ENCODE measurements at places on chromosomes 2 and 18.

DNA sequence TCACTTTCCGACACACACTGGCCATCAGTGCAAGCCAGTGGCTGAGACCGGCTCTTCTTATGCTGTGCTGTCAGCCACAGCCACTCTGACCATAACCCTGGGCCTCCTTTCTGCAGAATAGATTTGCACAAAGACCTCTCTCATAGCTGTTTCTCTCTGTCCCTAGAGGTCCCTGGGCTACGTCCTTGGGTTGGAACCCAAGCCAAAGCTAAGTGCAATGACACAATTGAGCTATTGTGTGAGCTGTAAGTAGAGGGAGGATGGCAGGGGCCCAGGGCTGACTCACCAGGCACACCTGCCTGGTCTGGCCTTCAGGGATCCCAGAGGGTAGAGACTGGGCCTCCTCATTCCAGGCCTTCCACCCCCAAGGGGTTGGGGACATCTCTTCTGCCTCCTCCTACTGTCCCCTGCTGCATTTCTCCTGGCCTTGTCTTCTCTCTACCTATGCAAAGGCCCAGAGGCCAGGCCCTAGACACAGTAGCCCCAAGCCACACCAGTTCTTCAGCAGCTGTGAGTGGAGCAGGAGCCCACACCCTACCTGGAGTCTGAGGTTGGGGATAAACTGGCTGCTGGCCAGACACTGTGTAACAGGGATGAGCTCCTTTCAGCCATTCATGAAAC, 174.6 kb downstream of the NCK2 start:
- DNase-seq: no peak

- DNase-seq: no peak
These were observed 126.3 kb upstream of the BCL2L11 start for GRCh38 chr2:110994250-110994961.

DNA sequence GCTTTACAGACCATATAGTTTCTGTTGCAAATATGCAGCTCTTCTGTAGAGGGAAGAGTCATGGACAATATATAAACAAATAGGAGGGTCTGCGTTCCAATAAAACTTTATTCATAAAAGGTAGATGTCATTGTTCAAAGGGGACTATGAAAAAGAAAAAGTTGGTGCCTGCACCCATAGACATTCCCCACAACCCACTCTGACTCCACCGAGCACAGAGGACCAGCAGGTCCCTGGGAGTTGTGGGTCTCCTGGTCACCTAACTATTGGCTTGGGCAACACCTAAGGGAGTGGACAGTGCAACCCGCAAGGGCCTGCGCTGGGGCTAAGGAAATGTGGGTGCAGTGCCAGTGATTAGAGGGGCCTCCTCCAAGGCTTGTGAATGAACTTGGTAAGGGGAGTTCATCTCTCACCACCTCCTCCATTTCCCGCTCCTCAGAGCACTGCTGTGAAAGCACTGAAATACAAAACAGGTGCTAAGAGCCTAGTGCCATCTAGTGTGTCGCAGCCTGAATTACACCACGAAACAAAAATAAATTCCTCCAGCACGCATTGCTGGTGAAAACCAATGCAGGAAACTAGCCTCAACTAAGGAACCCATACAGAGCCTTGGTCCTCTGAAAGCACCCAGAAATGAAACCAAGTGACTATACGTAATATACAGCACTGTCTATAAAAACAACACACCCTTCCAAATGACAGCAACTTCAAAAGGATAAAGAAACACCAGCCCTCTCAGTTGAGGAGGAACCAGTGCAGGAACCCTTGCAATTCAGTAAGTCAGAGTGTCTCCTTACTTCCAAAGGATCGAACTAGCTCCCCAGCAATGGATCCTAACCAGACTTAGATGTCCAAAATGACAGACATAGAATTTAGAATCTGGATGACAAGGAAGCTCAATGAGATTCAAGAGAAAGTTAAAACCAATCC, 166.6 kb downstream of the RNF144A start:
- DNase-seq: peak; percentile 37

DNA sequence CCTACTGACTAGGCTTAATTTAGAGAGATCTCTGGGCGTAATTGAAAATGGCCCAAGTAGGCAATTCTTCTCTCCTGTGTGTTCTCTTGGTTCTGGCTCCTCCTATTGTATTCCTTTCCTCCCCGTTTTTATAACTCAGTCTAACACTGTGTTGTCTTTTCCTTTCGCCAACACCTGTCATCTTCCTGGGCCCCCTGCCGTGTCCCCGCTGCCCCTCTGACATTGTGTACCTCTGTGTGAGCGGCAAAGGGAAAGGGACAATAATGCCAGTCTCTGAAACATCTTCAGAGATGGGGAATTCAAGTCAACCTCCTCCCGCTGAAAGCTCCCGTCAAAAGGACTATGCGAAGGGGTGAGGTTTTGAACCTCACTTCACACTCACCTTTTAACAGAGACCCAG, 210.9 kb downstream of the GBX2 start:
- no peak for DNase-seq

DNA sequence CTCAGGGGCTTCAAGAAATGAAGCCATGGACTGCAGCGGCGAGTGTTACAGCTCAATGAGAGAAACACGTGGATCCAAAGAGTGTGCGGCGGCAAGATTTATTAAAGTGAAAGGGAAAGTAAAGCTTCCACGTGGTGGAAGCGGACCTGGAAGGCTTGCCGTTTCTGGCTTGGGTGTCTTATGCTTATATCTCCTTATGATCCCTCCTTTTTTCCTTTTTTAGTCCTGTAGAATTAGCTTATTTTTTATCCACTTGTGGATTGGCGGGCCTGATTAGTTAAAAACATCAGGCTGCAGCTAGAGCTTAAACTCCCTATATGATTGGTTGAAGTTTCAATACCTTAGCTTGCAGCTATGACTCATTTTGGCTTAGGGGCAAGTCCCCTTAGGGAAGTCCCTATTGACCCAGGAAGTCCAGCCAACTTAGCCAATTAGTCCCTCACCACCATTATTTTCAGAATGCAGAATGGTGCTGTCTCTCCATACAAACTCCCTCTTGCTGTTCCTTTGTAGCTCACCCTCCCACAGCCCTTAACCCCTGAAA, 11.6 kb upstream of the HNMT start:
- no peak for DNase-seq

DNA sequence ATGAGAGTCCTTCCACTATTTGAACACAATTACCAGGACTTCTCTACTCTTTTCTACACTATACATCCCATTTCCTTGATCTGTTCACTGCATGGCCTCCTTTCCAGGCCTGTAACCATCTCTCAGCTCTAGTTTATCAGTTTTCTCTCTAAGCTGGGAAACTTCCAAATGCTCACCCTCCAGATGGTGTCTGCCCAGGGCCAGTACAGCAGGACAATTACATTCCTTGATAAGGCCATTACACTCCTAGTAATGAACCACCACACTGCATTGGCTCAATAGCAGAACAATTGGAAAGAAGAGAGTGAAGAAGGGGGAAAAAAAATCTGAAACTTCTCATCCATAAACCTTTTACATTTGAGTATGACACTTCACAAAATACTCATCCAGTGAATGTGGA, 359.1 kb downstream of the ALK start:
- no peak for DNase-seq

- DNase-seq: no peak
These were observed 20.4 kb downstream of the PPM1B start for GRCh38 chr2:44189104-44189503.

DNA sequence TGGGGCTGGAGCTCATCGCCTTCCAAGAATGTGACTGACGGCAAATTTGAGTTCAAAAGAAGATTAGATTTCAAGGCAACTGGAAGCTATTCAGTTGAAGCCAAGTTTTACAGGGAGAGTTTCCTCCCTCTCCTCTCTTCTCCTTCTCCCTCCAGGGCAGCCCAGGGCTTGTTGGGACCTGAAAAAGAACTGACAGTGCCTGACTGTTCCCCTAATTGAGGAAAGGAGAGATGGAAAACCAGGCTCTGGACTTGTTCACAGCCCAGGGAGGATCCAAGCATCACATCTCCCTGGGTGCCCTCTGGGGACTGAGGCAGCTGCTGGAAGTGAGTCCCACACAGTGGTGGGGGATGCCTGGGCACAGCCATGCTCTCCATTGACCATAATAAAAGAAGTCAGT, 88.1 kb downstream of the THNSL2 start:
- DNase-seq: no peak

Data from activated CD8-positive, alpha-beta T cell treated with anti-CD3 and anti-CD28 coated beads for 36 hours (primary cell).